PC-9 (cell line): ENCODE measurements at places on chromosomes 1 and 21. TPM values are rescaled to one million over a fixed set of nuclear protein-coding genes. Genes with fewer than 3 reads are reported as not detected.

GRCh38 chr1:147167365-147167764 is 4.9 kb downstream of the PRKAB2 start:
- peak; percentile 91 for DNase-seq

GRCh38 chr1:181124291-181124751 is 35.8 kb downstream of the IER5 start:
- DNase-seq, result no peak

The SEMA6C gene
- 5.6 and 6.1 TPM in 2 replicates for total RNA-seq

- peak; percentile 58 for DNase-seq
Measured at GRCh38 chr1:19029191-19030085, 73.0 kb upstream of the IFFO2 start.

The FRRS1 gene
- 4.1 and 7.3 TPM in 2 replicates for total RNA-seq

GRCh38 chr1:174998569-174999215 is 1.1 kb upstream of the CACYBP start:
- DNase-seq, result peak; percentile 38

DNA sequence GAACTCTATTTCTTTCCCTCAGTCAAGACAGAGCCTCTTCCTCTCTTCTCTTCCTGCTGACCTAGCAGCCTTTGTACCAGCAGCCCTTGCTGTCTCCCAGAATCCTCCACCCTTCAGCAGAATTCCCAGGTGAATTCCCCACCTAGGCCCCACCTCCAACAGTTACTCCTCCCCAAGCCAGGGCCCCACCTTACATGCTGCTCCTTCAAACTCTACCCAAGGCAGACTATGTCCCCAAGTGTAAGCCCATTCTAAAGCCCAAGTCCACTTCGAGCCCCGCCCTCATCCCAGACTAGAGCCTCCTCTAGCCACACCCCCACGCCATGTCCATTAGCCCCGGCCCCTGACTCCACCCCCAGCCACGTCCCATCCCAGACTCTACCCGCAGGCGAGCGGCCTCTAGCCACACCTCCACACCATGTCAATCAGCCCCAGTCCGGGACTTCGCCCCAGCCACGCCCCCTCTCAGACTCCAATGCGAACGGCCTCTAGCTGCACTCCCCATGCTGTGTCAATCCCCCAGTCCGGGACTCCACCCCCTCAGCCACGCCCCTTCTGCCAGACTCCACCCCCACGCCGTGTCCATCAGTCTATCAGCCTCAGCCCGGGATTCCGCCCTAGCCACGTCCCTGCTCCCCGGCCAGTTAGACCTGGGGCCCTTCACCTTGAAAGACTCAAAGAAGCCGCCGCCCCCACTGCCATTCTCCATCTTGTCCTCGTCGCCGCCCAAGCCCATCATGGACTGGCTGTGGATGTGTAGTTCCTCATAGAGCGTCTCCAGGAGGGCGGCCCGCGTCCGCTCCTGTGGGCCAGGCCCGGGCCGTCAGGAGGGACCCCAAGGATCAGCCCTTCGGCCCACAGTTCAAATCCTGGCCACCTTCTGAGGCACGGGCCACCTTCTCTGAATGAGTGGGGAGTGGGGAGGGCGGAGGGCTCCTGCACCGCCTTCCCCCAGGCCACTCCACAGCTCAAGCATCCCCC is 61.3 kb downstream of the RAP1GAP start:
- peak; percentile 67 for DNase-seq

The PYGO2 gene
- 30.0 and 33.2 TPM in 2 replicates for total RNA-seq

DNA sequence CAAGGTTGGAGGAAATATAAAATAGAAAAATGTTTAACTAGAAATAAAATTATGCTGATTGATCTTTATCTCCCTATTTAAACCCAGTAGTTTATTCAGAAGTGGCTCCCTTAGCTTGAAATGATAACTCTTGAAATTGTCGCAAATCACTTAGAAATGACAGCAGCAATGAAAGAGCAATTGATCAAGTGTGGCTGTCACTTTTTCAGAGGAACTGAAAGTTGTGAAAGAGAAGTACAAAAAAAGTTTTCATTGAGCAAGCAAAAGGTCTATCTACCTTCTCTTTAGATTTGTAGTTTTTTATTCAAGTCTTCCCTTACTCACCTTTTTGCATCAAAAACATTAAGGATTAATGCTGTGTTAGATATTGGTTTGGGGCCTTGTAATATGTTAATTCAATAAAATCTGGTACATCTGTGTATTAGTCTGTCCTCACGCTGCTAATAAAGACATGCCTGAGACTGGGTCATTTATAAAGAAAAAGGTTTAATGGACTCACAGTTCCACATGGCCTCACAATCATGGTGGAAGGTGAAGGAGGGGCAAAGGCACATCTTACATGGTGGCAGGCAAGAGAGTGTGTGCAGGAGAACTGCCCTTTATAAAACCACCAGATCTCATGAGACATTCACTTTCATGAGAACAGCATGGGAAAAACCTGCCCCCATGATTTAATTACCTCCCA is 48.3 kb downstream of the LRRC8C start:
- DNase-seq, result no peak

GRCh38 chr1:236861560-236862218 is 66.6 kb downstream of the MTR start:
- no peak for DNase-seq

DNA sequence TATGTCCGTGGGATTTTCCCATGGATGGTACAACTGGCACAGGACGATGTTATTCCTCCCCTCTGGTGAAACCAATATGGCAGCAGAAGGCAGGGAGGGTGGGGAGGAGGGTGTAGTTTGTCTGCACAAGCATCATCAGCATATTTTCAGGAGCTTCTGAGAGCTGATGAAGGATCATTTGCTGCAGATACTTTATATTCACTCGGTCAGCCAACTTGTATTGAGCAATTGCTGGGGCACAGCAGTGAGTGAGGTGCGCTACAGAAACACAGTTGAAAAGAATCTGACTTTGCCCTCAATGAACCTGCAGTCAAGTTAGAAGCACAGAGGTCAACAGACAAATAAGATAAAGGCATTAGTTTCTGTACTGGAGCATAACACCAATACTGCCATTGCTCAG is 13.0 kb downstream of the PKP1 start:
- DNase-seq, result no peak
